Activated T-cell treated with anti-CD3 and anti-CD28 coated beads for 1 hour (primary cell): ENCODE measurements at places on chromosomes 11 and 22.

DNA sequence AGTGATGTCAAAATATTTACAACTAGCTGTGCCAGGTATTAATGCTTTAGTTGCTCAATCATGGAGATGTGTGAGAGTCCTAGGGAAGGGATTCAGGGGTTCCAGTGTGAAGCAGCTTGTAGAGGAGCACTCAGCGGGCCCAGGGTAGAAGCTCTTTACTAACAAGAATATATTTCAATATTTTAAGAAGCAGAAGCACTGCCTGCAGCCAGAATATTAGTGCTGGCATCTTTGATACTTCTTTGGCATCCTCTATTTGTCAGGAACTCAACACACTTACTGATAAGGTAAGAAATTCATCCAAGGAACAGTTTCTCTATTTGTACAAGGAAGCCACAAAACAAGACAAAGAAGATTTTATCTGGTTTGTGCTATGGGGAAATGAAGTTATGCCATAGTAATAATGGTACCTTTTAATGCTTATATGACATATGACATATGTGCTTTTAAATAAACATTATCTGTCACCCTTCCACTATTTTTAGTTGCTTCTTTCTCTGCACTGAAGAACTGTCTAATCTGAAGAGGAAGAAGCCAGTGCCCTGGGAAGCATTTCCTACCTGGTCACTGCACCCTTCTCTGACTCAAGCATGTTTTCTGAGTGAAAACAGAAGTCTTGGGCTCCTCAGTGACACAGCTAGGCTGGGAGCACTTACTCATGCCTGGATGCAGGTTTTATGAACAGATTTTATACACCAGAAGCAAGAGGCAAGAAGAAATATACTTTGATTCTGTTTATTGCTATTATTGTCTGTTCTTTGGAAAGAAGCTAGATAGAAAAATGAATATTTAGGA, 388.1 kb upstream of the CCDC90B start:
- no peak for DNase-seq

DNA sequence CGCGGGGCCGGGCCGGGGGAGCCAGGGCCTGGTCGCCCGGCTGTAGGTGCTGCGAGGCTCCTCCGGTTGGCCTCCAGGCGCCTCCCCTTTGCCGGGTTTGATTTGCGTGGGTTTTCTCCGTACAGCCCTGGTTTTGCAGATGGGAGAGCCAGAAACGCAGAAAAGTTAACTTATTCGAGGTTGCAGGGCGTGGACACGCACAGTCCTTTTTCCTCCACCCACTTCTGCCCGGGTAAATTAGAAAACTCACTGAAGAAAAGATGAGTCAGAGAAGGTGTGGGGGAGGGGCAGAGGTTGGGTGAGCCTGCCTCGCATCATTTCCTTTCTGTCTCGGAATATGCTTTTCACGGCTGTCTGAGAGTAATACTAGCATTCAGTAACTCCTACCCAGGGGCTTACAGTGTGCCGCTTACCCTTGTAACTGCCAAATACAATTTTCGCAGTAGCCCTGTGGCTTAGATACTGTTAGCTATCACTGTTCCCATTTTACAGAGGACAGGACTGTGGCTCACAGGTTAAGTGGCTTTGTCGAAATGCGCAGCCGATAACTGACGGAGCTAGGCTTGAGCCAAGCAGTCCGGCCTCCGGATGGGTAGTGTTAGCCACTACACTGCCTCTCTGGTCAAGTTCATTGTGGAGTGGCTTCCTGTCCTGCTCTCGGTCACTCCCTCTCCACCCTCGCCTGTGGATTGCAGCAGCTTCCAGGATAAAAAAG, 812 bp downstream of the FADD start:
- peak; percentile 94 for DNase-seq

DNA sequence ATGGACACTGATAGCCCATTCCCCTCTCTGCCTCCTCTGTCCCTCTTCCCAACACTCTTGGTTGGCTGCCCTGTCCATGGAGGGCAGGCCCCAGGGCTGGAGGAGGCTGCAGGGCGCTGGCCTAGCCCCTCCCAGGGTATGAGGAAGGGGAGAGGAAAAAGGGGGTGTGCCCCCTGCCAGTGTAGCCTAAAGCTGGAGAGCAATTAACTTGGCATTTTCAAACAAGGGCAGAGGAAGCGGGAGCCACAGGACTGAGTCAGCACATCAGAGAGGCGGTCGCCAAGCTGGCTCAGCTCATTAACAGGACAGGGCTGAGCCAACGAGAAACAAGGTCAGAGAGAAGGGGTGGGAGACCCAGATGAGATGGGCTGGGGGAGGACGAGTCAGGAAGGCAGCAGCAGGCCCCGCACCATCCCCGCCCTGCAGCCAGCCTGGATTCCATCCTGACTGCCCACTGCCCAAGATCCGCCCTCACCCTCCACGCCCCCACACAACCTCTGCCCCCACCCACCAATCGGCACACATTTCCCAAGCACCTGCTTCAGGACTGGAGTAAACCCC, 76.3 kb downstream of the BUD13 start:
- no peak for DNase-seq

DNA sequence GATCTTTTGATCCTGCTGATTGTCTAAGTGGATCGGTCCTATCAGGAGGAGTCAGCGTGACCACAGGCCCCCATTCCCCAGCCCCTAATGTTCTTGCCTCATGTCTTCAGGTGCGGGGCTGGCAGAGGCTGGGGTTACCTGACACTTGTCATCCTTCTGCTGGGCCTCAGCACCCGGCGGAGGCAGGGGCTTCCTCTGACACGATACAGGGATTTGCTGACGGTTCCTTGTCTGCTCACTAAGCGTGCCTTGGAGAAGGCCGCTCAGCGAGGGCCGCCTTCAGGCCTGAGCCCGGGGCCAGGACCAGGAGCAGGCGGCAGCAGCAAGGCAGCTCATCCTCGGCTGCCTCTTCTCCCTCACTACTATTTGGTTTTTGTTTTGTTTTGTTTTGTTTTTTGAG, 45.7 kb upstream of the KCNQ1OT1 start:
- no peak for DNase-seq

GRCh38 chr11:91373497-91373896, 851.1 kb upstream of the FAT3 start:
- DNase-seq: no peak

DNA sequence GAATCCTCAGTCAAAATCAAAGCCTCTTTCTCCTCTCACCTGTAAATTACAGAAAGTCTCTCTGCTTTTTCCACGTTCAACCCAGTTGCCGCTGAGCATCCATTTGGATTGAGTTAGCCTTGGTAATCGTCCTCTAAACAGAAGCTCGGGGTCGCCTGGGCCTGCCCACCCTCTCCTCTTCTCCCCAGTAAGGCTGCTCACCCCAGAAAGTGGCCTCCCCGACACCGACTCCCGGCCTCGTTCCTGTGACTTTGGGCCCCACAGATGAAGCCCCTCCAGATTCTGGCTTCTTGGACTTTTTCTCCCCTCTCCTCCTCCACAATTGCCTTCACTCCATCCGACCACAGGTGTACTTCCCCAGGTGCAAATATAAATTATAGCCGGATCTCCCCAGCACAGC, 1500.0 kb downstream of the BRD1 start:
- no peak for DNase-seq
